ENCODE measurements at places on chromosomes 6 and 20. TPM values are rescaled to one million over a fixed set of nuclear protein-coding genes. Genes with fewer than 3 reads are reported as not detected.

RIPOR2 gene
- total RNA-seq: not detected

PDE7B gene
- 2.2 TPM for total RNA-seq

MCHR2 gene
- total RNA-seq: not detected

RIMS1 gene
- total RNA-seq: not detected

CRISP2 gene
- total RNA-seq: not detected

CITED2 gene
- 23.3 TPM for total RNA-seq

NEDD9 gene
- total RNA-seq: 36.0 TPM

TAAR5 gene
- total RNA-seq: not detected

SLC23A2 gene
- total RNA-seq: 17.9 TPM

TRIM15 gene
- total RNA-seq: not detected

OCSTAMP gene
- total RNA-seq: not detected

ARMC2 gene
- total RNA-seq: 1.9 TPM

PMEPA1 gene
- 372 TPM for total RNA-seq

SALL4 gene
- 2.3 TPM for total RNA-seq

SOX4 gene
- total RNA-seq: 16.3 TPM

TP53TG5 gene
- total RNA-seq: not detected

SMIM26 gene
- total RNA-seq: 139 TPM

HLA-DQB2 gene
- not detected for total RNA-seq

RAD21L1 gene
- not detected for total RNA-seq

TGM3 gene
- not detected for total RNA-seq

PAQR8 gene
- 1.1 TPM for total RNA-seq

Data from A549 treated with CpdA at 1 μM for 4 hours (cell line).